ENCODE measurements at places on chromosomes 13 and 19.

- no peak for DNase-seq
These were observed 32.5 kb downstream of the BRD4 start for GRCh38 chr19:15299568-15300409.

DNA sequence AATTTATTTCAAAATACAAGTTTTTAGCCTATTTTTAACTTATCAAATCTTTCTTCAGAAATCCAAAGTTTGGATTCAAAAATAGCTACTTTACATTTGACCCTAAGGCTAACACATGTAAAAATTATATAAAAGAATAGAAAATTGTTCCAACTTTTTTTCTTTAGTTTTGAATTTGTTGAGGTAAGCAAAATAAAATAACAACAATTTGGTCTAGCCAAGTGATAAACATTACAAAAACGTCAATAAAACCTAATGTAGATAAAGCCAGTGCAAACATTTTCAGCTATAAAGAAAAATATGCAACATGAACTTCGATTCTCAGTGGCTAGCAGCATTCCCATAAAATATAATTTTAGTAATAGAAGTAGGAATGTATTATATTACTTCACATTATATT is 400.3 kb downstream of the PCDH9 start:
- no peak for DNase-seq

DNA sequence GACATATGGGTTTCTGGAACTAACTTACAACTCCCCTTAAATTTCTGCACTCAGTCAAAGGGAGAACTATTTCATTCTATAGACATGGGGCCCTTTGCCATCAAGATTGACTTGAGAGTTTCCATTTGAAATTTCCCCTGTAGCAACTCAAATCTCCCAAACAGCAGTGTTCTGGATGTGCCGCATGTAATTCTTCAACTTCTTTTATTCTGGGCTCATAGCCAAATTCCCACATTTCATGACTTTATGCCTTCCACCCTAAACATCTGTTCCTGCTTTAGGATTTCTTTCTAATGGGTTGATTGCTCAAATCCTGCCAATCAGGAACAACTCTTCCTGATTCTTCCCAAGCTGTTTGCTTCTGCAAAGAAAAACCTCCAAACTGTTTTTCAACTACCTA is 336.0 kb downstream of the TBC1D4 start:
- DNase-seq, result no peak

GRCh38 chr13:112052213-112052612 is 14.7 kb upstream of the SOX1 start:
- DNase-seq, result no peak

GRCh38 chr13:33728271-33729037 is 89.5 kb upstream of the RFC3 start:
- DNase-seq, result no peak

DNA sequence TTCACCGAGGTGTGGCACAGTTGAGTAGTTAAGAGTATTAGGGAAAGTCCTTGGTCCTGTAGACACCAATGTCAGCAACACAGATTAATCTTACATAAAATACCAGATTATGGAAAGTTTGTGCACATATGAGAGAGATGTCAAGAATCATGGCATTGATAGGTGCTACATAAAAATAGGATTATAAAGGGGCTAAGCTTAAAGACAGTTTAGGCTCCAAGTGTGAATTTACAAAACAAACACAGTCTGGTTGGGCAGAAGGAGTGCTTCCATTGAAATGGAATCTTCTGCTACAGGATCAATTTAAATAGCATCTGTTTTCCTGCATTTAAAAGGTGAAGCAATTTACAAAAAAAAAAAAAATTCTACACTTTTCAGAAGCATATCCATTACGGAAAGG is 292.9 kb downstream of the DNAJC15 start:
- DNase-seq, result no peak

DNA sequence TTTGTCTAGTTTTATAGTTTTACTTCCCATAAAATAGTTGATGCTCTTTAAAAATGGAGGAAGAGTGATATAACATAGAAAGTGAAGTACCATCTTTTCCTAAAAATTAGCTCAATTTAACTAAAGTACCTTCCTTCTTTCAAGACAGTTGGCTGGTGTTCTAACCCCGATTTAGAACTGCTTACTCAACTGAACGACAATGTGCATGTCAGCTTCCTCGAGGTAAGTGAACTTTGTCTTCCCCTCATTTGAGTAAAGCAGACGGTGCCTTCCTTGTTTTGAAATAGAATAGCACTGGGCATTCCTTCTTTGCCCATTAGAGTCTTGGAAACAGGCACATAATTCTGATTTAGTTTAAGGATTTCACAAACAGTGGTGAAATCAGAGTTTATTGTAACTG is 1519.2 kb downstream of the EFNB2 start:
- no peak for DNase-seq

DNA sequence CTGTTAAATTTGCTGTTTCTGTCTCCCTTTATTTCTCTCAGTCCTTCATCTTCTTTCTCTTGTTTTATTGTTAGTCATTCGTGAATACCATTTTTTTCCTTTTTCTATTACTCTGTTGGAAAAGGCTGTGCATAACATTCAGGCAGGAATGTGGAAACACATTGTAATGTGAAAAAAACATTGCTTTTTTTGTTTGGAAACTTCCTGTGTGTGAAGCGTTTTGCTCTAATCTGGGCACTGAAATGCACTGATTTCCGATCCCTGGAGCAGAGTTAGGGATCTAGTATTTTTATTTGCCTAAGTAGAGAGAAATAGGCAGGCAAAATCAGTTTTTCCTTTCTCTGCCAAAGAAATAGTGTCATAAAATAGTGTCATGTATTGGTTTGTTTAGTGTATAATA is 155.5 kb downstream of the PCCA start:
- no peak for DNase-seq

DNA sequence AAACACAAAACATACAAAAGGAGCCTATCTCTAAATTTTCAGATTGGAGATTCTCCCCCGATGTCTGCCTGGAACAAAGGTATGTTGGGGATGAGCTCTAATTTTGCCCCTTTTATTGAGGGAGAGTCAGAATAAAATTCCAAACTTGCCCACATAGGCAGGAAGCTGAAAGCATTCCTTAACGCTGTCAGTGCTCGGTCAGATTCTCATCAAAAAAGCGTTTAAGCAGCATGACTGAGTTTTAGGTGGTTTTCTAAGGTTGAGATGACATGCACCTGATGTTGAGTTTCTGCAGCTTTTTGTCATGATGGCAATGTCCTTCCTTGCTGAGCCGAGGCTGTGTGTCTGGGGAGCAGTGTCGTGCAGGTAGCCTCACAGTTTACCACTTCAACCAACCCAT is 48.4 kb upstream of the MEDAG start:
- no peak for DNase-seq

GRCh38 chr19:58330458-58330857 is 3.7 kb downstream of the ZSCAN22 start:
- no peak for DNase-seq

DNA sequence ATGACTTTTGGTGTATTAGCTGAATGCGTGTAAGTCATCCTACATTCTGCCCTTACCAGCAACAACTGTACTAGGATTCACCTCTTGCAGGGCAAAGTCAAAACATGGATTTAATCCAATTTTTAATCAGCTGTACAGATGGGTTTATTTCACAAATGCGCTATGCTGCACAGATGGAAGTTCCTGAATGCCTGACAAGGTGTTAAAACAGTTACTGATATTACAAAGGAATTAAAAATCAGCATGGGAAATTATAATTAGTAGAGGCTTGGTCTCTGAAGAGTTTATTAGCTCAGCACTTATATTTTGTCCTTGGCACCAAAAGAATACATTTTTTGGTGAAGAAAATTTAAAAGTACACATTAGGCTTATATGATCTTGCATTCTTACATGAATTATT is 448.9 kb downstream of the PCDH9 start:
- no peak for DNase-seq

- no peak for DNase-seq
These were observed 33.6 kb upstream of the NANOS3 start for GRCh38 chr19:13843104-13843921.

DNA sequence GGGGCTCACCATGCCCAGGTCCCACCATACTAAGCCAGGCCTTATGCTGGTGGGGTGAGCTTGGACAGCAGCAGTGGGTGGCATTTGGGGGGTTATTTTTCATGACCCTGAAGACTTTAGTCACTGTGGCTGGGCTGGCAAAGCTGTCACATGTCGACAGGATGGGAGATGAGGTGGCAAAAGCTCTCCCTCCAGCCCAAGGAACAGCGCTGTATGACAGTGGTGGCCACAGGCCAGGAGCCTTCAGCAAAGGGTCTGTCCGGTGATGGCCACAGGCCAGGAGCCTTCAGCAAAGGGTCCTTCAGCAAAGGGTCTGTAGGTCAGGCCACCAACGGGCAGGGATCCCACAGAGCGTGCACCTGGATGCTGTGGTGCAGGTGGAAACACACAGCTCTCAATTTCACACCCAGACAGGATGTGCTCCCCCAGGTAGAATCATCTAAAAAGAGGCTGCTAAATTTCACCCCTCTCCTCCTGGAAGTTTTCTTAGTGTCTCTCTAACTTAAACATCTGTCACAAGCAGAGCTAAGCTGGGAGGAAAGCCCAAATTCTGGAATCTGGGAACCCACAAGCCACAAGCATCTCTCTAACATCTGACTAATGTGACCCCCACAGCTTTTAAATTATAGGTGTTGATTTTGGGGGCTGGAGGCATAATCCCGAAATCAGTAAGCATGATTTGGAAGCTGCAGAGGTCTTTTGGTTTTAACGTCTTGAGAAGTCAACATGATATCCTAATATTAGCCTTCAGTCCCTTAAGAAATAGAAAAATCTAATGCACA is 23.0 kb downstream of the COL4A1 start:
- DNase-seq, result no peak

GRCh38 chr19:40807147-40808020 is 8.4 kb downstream of the EGLN2 start:
- DNase-seq, result no peak

DNA sequence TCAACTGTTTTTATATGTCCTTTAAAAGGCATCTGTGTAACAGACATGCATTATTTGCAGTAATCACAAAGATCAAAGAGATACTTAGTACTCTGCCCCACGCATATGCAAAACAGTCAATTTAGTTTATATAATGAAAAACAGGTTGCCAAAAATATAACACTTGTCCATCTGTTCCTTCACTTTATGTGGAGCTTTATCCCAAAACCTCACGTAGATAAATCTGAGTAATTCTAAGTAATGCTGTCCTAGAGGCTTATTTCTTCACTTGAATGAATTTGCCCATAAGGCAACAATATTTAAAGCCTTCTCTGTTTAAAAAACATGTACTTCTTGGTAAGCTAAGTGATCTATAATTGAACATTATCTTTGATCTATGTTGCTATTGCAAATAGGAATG is 20.3 kb upstream of the SLITRK6 start:
- no peak for DNase-seq

DNA sequence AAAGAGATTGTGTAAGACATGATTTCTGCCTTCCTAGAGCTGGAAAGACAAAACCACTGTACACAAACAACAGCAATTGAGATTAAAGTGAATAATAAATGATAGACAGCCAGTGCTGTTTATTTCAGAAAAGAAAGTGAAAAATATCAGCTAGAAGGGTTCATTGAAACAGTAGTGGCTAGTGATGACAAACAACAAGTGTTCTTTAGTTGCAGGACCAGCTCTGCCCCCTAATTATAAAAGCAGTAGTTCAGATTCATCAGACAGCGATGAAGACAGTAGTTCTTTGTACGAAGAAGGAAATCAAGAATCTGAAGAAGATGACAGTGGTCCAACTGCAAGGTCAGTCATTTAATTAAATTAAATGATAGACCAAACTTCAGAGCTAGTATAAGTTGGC is 14.8 kb downstream of the GPALPP1 start:
- no peak for DNase-seq

GRCh38 chr13:21216332-21216731 is 39.9 kb downstream of the MRPL57 start:
- no peak for DNase-seq

GRCh38 chr19:13095934-13096927 is 6.4 kb downstream of the LYL1 start:
- DNase-seq, result no peak

DNA sequence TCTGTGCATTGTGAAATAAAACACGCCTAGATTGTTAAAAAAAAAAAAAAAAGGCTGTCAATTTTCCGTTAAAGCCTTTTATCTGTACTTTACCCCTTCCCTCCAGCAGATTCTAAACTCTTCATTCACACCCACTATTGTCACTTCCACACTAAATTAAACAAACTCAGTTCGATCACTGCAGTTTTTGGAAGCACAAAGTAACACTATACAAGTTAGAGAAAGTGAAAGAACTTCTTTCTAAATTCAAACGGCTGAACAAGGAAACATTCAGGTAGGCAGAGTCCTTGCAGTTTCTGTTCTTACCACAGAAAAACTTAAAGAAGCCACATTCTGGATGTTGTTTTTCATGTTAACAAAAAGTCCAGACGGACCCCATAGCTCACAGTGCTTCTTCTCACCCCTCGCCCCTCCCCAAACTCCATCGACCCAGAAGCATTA is 27.5 kb upstream of the UBE2L5 start:
- DNase-seq, result no peak

GRCh38 chr13:107360010-107360409 is 792.1 kb upstream of the ARGLU1 start:
- DNase-seq, result no peak

DNA sequence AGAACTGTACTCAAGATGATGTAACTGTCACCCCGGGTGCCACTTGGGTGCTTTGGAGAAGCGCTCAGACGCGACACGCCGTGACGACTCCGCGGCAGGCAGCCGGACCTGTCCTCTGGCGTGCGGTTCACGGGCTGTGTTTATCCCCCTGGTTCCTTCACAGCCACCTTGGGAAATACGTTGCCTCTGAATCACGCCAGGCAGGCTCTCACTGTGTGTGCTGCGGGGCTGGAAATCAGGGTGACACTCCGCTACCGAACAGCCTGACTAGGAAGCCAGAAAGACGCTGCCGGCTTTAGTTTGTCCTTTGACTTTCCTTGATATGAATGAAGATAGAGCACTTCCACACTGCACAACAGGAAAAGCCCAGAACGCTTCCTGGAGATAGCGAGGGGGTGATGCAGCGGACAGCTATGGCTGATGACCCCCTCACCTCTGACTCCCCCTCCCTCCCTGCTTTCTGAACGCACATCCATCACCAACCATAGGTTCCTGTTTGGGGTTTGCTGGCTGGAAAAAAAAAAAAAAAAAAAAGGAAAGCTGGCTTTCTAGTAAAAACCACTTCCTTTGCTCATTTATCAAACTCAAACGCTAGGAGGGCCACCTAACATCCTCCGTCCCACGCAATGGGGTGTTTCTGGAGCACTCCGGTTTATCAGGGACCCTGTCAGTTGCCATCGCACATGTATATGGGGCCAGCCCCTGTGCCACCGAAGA is 3.7 kb upstream of the GP6 start:
- peak; percentile 16 for DNase-seq

DNA sequence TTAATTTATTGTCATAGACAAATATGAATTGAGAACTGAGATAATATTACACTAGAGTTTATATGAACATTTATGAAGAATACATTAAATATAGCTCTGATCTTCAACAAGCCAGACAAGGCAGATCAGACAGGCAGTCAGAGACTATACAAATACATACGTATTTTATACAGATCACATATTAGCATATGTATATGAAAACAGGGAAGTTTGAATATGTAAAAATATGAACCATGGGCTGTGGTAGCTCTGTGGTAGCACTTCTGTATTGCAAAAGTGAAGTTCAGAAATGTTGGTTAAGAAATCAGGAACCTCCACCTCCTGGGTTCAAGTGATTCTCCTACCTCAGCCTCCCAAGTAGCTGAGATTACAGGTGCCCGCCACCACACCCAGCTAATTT is 20.7 kb downstream of the GPR180 start:
- DNase-seq, result no peak

All from activated CD4-positive, alpha-beta T cell treated with anti-CD3 and anti-CD28 coated beads, Interleukin-2, amount 50 U/mL, for 4 hours (primary cell).